ENCODE measurements at places on chromosomes 11 and 22. TPM values are rescaled to one million over a fixed set of nuclear protein-coding genes. Genes with fewer than 3 reads are reported as not detected.

ZDHHC13 gene
- 22.0 TPM for total RNA-seq

CCND1 gene
- 199 TPM for total RNA-seq

TRIM49 gene
- not detected for total RNA-seq

CHADL gene
- 3.7 TPM for total RNA-seq

C11orf86 gene
- not detected for total RNA-seq

KDM4D gene
- total RNA-seq: 0.33 TPM

TMA7B gene
- not detected for total RNA-seq

VSIG2 gene
- total RNA-seq: 20.5 TPM

MUC5B gene
- 6.9 TPM for total RNA-seq

PLEKHA7 gene
- 36.7 TPM for total RNA-seq

WNT11 gene
- total RNA-seq: 7.0 TPM

CDCA5 gene
- total RNA-seq: 1.2 TPM

OR2AT4 gene
- total RNA-seq: not detected

CRYBA4 gene
- not detected for total RNA-seq

RASSF7 gene
- total RNA-seq: 7.5 TPM

ADAMTS8 gene
- 0.44 TPM for total RNA-seq

NPAS4 gene
- total RNA-seq: not detected

Measured in breast epithelium (tissue), 4 donors.